ENCODE measurements at places on chromosomes 1 and 21.
A peak's percentile ranks its signal among the peaks of the same experiment; 100 is the strongest.

DNA sequence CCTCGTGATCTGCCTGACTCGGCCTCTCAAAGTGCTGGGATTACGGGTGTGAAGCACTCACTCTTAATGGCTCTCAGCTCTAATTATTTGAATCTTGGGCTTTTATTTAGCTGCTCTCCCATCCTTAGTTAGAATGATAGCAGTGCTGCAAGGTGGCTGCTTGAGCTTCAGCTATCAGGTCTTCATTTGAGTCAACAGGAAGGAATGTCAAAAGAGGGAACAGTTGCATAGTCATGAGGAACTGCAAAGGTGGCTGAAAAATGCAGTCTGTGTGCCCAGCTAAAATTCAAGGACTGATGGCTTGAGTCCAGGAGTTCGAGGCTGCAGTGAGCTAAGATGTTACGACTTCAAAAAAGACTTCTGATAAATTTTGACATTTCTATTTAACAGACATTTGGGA, 55.6 kb downstream of the UCK2 start:
- H3K4me3 ChIP-seq = no peak overlapping the region
- no peak overlapping the region for H3K27ac ChIP-seq
- no peak for DNase-seq

DNA sequence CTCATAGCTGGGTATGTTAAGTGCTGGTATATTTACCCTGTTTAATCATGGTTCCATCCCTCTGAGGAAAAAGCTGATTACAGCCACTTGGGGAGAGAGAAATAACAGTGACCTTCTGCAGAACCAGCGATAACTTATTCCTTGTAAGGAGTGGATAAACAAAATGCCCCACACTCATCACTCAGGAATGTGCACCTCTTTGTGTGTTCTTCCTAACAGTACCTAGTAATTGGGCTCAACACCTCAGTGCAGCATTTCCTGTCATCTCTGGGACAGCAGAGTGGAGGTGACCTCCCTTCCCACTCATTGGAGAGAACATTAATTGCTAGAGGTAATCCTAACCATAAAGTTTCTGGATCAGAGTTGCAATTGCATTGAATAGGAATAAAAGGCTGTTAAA, 112.5 kb upstream of the F3 start:
- no peak overlapping the region for H3K4me3 ChIP-seq
- peak; percentile 18 for DNase-seq
- no peaks in the 10 kb centered on the region for H3K36me3 ChIP-seq
- peak overlapping the region; percentile 66 for H3K27ac ChIP-seq
- no peaks in the 10 kb centered on the region for H3K27me3 ChIP-seq
- peaks cover 3% of the 10 kb centered on the region for H3K4me1 ChIP-seq

- H3K27me3 ChIP-seq = no peaks in the 10 kb centered on the region
- no peaks in the 10 kb centered on the region for H3K4me1 ChIP-seq
- DNase-seq = no peak
- no peak overlapping the region for H3K27ac ChIP-seq
- no peaks in the 10 kb centered on the region for H3K36me3 ChIP-seq
These were observed 228.3 kb upstream of the PKN2 start for GRCh38 chr1:88455621-88456256.

- H3K4me3 ChIP-seq = no peak overlapping the region
- peaks cover 70% of the 10 kb centered on the region for H3K36me3 ChIP-seq
- no peak overlapping the region for H3K27ac ChIP-seq
These were observed 46.1 kb downstream of the USP48 start for GRCh38 chr1:21736876-21737275.

- H3K27ac ChIP-seq = no peak overlapping the region
- no peak for DNase-seq
- H3K4me1 ChIP-seq = no peaks in the 10 kb centered on the region
These were observed 161.6 kb downstream of the ACTL8 start for GRCh38 chr1:17916702-17917101.
